ENCODE measurements at places on chromosomes 4 and X. TPM values are rescaled to one million over a fixed set of nuclear protein-coding genes. Genes with fewer than 3 reads are reported as not detected.

DNA sequence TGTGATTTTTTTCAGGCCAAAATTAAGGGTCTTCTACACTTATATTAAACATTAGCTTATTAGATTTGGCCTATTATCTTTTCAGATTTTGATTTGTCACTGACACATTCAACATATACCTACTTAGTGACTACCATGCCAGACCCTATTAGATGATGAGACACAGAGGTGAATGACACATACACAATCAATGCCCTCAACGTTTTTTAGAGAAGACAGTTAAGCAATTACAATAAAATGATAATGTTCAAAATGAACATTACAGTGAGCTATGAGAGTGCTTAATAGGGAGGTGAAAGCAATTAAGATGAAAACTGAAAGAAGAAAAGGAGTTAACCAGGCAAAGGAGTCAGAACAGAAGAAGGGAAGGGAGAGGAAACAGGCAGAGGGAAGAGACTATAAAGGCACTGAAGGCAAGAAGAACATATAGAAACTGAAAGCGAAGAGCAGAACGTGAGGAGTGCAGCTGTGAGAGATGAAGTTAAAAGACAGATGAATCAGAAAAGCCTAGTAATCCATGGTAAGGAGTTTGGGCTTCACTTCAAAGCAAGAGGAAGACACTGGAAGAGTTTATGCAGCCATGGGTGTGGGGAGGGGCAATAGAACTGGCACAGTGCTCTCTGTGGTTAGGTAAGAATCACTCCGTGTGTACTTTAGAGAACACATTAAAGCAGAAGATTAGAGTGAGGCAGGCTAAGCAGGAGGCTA is 119.0 kb downstream of the REELD1 start:
- DNase-seq, result no peak

GRCh38 chr4:56788081-56788480 is 33.4 kb downstream of the SPINK2 start:
- no peak for DNase-seq

Gene SYP
- total RNA-seq, result 1.9 TPM

DNA sequence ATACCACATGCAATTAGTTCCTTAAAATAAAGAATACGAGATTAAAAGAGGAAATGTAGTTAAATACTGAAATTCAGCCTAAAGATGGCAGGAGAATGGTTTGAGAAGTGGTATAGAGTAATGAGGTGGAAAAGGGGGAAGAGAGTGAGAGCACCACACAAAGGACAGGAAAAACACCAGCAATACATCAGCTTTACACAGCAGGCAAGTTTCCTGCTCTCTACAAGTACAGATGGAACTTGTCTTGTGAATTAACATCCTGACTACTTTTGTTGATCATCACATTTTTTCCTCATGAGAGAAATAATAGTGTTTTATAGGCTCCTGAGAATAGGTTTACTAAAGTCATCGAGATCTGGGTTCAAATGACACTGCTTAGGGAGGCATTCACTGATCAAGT is 2.9 kb upstream of the UNC5C start:
- DNase-seq, result no peak
